ENCODE measurements at places on chromosomes 11 and 22. TPM values are rescaled to one million over a fixed set of nuclear protein-coding genes. Genes with fewer than 3 reads are reported as not detected.

The ST3GAL4 gene
- 10.9 TPM for total RNA-seq

The APOL5 gene
- not detected for total RNA-seq

The METTL15 gene
- 18.2 TPM for total RNA-seq

The C11orf21 gene
- 13.6 TPM for total RNA-seq

The TRIM49C gene
- not detected for total RNA-seq

The NEAT1 gene
- total RNA-seq: 1,151 TPM

DNA sequence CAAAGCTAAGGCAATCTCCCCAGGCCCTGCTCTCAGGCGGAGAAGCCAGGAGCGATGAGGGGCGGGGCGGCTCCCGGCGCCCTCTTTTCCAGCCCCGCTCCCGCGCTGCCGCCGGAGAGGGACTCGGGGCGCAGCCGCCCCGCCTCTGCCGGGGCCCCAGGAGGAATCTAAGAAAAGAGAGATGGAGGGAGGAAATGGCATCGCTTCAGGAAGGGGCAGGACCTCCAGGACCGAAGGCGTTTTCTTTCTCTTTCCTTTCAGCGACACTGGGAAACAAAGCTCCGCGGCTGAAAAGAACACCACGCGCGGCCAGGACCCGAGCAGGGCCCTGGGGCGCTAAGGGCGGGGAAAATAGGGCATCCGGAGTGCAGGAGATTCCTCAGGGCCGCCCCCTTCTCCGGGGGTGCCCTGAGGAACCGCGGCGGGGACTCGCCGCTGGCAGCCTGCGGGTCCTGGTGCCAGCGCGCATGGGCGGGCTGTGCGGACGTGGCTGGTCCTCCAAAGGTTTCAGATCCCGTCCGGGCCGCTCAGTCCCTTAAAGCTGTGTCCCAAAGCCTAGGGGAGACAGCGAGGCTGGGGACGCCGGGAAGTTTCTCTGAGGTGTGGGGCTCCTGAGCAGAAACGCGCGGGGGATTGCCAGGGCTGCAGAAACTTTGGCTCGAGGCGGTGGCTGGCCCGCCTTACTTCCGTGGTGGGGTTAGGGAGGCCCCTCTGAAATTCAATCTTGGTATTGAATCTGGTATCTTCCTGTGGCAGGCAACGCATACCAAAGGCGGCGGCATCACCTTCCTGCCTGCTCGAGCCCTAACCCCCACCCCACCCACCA, 2.8 kb upstream of the BSX start:
- DNase-seq: peak; percentile 13

DNA sequence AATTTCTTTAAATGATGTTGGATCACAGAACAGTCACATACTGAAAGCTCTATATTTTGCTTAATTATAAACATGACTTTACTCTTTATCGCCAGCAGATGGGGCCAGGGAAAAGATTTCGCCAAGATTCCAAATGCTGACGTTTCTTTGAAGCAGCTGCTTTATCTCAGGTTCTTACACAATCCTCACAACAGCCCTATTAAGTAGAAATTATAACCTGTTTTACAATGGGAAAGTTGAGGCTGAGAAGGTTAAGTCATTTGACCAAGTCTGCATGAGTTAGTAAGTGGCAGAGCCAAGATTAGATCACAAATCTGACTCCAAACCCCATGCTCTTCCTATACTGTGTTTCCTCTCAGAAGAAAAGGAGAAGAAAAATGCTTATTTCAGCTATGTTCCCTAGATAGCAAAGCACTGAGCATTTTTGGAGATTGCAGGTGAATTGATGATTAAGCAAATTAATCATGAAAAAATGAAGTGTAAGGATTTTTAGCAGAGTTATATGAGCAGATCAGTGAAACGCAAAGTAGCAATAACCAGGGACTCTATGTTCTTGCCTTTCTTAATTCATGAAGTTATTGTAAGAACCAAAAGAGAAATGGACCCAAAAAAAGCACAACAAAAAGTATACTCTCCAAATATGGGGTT, 79.0 kb downstream of the AASDHPPT start:
- DNase-seq: peak; percentile 3

- DNase-seq: no peak
Measured at GRCh38 chr11:107018219-107018901, at the start of gene GUCY1A2. Gene GUCY1A2, minus strand, starts transcription at chr11:107018476. Its CDS starts 421 bp downstream, at chr11:107018055.

GRCh38 chr11:119473901-119474681, 51.1 kb upstream of the THY1 start:
- DNase-seq: no peak

GRCh38 chr11:61417670-61418069, 12.1 kb downstream of the CPSF7 start:
- no peak for DNase-seq

DNA sequence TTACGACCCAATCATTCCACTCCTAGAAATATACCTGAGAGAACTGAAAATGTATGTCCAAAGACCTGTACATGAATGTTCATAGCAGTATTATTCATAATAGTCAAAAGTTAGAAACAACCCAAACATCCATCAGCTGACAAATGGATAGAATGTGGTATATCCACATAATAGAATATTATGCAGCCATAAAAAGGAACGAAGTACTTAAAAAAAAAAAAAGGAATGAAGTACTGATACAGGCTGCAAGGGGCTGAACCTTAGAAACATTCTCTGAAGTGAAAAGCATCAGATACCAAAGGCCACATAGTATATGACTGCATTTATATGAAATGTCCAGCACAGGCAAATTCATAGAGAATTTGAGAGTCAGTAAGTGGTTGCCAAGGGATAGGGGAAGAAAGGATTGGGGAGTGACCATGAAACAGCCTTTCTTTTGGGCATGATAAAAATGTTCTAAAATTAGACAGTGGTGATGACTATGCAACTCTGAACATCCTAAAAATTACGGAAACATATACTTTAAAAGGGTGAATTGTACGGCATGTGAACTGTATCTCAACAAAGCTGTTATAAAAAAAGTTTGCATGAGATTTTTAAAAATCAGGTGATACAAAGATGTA, 1.8 kb downstream of the TPST2 start:
- DNase-seq: no peak

DNA sequence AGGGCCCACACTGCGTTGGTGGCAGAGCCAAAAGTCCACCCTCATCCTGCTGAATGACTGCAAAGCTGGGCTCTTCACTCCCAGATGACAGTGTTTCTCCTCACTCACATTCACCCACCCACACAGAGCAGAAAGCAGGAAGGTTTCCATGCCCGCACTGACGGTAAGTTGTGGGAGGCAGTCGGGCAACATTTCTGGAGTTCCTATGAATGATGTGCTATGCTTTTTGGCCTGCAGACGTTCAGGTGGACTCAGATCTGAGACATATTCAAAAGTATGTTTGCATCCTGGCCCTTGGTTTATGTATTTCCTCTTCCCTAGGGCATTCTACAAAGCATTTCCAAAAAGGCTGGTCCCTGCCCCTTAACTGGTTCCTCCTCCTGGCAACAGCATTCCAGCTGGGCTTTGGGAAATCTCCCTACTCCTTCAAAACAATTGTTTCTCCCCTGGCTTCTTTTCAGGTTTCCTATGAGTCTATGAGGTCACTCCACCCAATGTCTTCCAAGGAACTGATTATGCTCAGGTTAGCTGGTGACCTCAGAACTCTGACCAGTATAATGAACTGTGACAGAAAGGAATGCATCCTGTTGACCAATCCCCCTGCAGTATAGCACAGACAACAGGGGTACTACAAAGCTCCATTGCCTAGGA, 36.4 kb downstream of the PACSIN2 start:
- DNase-seq: no peak

DNA sequence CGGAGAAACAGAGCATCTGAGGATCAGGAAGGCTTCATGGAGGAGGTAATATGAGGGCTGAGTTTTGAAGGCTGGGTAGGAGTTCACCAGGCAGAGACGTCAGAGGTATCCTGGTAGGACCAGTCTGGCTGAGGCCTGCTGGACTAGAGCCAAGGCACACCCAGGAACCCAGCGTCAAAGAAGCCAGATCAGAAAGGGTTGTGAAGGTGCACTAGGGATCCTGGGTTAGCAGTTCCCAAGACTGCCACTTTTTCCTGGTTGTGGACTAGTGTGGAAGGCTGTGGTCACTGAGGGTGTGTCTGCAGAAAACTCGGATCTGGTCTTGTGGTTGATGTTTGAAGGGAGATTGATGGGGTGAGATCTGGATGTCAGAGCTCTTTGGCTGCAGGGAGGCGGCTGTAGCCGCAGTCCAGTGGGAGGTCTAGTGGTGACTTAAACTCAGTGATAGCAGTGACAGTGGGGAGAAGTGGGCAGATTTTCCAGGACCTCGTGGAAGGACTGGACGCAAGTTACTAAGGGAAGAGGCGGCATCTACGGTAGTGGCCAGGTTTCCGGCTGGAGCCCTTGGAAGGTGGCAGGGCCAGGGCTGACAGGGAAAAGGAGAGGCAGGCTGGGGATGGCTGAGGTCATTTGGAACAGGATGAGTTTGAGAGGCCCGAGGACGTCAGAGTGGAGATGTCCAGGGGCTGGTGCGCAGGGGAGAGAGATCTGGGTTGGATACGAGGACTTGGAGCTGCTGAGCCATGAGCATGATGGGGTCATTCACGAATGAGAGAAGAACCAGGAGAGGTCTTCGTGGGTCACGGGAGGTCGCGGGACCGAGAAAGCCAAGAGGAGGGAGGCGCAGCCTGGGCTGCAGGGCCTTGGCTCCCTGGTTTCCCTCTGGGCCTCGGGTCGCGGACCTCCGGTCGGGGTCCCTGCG, 10.9 kb downstream of the RELA start:
- no peak for DNase-seq

DNA sequence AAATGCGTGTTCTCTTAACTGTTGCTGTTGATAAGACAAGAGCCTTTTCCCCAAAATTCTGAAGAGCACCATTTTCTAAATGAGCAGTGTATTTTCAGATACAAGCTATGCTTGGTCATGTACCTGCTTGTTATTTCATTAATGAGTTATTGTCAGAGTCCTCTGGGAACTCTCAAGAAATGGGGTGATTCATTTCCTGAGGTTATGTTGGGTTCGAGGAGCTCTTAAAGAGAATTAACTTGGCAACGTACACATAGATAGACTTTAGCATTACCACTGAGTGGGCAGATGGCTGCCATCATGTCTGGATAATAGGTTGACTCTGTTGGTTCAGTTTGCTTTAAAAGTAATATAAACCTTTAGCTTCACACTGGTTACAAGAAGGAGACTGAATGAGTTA, 87.9 kb upstream of the SORL1-AS1 start:
- DNase-seq: no peak

- DNase-seq: no peak
Measured at GRCh38 chr11:108069947-108070346, 51.4 kb upstream of the ACAT1 start.

GRCh38 chr22:17284888-17285287, 65.7 kb upstream of the ADA2 start:
- no peak for DNase-seq

- DNase-seq: no peak
Measured at GRCh38 chr11:61889831-61890230, 1.5 kb downstream of the FADS3 start.

- peak; percentile 83 for DNase-seq
Measured at GRCh38 chr11:128522943-128523518, 64.3 kb downstream of the ETS1 start.

DNA sequence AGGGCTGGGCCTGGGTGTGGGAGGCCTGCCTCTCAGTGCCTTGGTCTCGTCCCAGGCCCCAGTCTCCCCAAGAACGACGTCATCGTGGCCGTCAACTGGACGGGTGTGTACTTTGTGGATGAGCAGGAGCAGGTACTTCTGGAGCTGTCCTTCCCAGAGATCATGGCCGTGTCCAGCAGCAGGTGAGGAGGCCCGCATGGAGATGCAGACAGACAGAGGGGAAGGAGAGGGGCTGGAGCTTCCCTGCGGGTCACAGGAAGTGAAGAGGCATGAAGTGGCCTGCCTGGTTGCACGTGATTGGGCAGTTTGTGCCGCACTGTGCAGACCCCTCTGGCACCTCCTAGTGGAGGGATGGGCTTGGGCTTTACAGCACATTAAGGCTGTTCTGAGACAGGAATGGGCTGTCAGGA, 70.4 kb downstream of the MYO7A start:
- DNase-seq: peak; percentile 29

GRCh38 chr11:35677904-35678303, 15.3 kb downstream of the TRIM44 start:
- no peak for DNase-seq

GRCh38 chr11:134503100-134503499, 91.1 kb upstream of the B3GAT1 start:
- no peak for DNase-seq

DNA sequence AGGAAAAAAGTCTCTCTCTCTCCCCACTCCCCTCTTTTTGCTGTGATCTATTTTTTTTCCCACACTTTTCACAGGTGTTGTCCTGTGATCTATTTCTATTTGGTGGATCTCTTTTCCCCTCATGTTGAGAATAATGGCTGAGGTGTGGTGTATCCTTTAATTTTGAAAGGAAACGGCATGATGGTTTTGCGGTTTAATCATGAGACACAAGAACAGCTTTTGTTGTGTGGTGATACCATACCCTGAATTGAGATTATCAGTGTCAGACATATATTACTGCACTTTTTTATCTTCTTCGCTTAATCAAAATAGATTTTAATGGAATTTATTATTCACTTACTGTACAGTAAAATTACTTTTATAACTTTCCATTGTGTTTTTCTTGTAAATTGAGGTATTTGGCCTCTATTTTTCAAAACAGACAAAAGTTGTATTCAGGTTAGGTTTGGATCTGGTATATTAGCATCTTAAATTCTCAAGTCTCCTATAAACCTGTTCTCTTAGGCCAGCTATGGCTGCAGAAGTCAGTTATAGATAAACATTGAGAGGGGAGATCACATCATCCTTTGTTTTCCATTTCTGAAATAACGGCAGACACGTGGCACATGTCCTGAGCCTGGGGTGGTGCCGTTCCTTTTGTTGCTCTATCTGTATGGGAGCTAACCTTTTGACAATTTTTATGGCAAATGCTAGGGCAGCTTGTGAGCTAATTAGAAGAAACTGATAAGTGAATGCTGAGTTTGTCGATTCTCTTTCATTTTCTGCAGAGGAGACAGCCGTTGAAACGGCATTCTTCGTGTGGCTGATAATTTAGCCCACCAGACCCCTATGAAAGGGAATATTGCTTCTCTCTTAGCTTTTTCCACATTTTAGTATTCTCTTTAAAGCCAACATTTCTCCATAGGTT, 25.8 kb downstream of the NF2 start:
- no peak for DNase-seq

GRCh38 chr11:101436511-101437142, 147.2 kb downstream of the TRPC6 start:
- no peak for DNase-seq

DNA sequence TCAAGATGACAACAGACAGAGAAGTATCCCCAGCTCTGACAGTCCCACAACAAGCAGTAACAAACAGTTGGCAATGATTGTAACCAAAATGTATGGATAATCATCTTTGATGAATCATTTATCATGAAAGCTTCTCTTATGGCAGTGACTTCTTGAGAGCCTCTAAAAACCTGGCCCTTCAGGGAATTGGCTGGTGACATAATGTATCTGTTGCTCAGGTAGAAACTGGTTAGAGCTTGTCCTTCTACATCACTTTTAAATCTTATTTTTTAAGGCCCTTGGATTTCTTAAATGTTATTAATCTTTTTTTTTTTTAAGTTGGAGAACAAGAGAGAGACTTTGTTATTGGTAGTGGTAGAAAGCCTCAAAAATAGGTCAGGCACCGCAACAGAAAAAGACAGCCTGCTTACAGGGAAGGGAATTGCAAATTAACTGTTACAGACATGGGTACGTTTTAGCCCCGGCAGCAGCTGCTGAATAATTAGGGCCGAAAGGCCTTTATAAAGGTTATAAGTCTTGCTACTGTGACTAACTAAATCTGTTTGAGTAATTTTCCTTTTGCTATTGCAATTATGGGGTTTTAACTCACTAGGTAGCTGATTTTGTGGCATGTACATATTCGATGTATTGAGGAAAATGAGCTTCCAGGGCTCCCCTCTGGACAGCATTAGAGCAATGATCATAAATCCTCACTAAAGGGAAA, 207.7 kb upstream of the LRRC4C start:
- DNase-seq: no peak

- DNase-seq: peak; percentile 1
Measured at GRCh38 chr22:33519071-33519973, 401.0 kb downstream of the LARGE1 start.

All from activated T-cell treated with anti-CD3 and anti-CD28 coated beads, Interleukin-2, amount 50 U/mL, for 72 hours (primary cell).